Sciatic nerve (tissue), 2 donors: ENCODE measurements at places on chromosomes 4 and X. TPM values are rescaled to one million over a fixed set of nuclear protein-coding genes. Genes with fewer than 3 reads are reported as not detected.

The CXorf65 gene
- not detected for total RNA-seq

The TMPRSS11A gene
- not detected for total RNA-seq

The POF1B gene
- 0.18 TPM for total RNA-seq

The SLITRK4 gene
- total RNA-seq, result 1.5 TPM

The PGM2 gene
- 21.5 TPM for total RNA-seq

The DCLK2 gene
- 13.6 TPM for total RNA-seq

The IL2RG gene
- total RNA-seq, result 9.9 TPM

The CT47B1 gene
- not detected for total RNA-seq

The PARM1 gene
- 9.1 TPM for total RNA-seq

The ZCCHC4 gene
- total RNA-seq, result 13.9 TPM

The HSD17B13 gene
- total RNA-seq, result 1.4 TPM

The ITM2A gene
- 111 TPM for total RNA-seq
